ENCODE measurements at places on chromosomes 1 and 21.

- peak; percentile 96 for DNase-seq
These were observed 107.5 kb downstream of the GDAP2 start for GRCh38 chr1:117821774-117822482.

- no peak for DNase-seq
These were observed 250.0 kb downstream of the SPATA17 start for GRCh38 chr1:217881131-217881543.

- DNase-seq, result no peak
These were observed 585.3 kb downstream of the PTPRU start for GRCh38 chr1:29821605-29822004.

- peak; percentile 85 for DNase-seq
These were observed 565 bp downstream of the WLS start for GRCh38 chr1:68231627-68232288.

DNA sequence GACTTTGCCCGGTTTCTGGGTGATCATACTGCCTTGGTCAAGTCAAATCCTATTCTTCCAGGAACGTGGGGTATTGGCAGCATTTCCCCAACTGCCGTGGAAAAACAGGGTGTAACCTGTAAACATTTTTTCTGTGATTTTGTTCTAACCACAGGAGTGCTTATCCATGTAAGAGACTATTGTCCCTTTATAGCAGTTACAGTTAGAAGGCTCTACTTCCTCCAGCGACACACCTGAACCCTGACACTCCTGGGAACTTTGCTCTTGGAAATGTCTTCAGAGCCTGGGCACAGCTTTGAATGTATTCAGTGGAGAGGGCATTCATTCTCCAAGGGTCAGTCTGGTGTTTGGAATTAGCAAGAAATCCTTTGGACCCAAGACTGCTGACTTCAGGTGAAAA, 26.4 kb upstream of the ARHGEF10L start:
- no peak for DNase-seq

DNA sequence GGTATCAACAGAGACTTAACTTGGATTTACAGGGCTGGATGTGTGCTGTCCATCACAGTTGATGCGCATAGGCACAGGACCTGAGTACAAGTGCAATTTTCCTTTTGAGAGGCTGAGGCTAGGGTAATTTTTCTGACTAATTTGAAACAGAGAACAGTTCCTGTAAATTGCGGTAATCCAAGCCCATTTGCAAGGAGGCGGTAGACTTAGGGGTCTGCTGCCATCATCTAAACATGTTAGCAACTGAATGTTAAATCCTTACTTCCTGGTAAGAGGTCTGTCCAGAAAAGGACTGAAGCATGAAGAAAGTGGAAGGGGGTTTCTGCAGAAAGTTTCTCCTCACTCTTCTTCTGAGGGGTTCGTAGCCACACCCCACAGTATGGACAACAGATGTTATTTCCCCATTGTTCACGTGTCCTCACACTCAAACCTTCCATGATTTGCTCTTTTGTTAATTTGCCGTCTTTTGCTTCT, 23.7 kb upstream of the C1orf198 start:
- DNase-seq, result no peak

DNA sequence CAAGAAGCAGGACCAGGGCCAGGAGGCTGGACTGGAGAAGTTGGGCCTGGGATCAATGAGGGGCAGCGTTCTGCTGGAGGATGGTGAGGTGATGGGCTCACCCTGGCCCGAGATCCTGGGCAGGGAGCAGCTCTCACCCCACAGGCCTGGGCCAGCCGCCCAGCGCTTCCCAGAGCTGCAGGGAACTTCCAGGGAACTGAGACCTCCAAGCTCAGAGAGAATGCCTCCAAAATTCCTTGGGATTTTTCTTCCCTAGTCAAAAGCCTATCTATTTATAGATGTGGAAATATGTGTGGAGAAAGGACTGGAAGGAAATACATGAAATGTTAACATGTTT, 121.2 kb downstream of the SPSB1 start:
- DNase-seq, result no peak

DNA sequence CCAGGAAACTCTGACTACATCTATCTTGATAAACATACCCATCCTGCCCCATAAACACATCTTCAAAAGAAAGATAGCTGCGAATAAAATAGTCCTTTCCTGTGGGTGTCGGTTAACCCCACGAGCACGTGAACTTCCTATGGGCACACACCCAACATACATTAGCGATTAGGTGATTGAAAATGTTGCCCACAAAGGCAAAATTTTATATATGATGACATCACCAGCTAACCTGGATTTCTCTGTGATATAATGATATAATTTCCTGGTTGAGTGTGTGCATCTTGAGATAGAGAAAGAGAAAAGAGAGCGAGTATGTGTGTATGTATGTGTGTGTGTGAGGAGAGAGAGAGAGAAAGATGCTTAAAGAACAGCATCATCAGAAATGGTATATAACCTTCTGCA, 296.1 kb downstream of the PTPRC start:
- DNase-seq, result peak; percentile 56

- no peak for DNase-seq
These were observed 150.3 kb downstream of the NUF2 start for GRCh38 chr1:163471779-163472650.

- DNase-seq, result peak; percentile 83
These were observed 224.0 kb downstream of the KAZN start for GRCh38 chr1:14822493-14822892.

DNA sequence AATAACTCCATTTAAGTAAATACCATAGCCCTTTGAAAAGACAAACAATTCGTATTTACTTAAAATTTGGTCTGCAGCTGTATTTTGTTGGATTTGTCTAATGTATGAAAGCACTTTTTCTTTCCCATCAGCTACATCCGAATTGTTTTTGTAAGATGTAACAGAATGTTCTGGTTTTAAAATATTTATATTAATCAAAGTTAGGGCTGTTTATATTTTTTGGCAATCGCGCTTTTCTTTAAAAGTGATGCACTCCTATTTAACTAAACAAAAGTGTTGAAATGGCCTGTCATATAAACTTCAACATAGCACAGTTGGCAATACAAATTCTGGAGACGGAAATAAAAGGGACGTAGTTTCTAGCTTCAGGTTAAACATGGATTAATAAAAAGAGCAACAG, 216.3 kb upstream of the ADGRL2 start:
- DNase-seq, result no peak

GRCh38 chr1:18411820-18412641, 68.7 kb upstream of the KLHDC7A start:
- DNase-seq, result no peak

GRCh38 chr1:208767816-208768215, 523.6 kb upstream of the PLXNA2 start:
- DNase-seq, result no peak

DNA sequence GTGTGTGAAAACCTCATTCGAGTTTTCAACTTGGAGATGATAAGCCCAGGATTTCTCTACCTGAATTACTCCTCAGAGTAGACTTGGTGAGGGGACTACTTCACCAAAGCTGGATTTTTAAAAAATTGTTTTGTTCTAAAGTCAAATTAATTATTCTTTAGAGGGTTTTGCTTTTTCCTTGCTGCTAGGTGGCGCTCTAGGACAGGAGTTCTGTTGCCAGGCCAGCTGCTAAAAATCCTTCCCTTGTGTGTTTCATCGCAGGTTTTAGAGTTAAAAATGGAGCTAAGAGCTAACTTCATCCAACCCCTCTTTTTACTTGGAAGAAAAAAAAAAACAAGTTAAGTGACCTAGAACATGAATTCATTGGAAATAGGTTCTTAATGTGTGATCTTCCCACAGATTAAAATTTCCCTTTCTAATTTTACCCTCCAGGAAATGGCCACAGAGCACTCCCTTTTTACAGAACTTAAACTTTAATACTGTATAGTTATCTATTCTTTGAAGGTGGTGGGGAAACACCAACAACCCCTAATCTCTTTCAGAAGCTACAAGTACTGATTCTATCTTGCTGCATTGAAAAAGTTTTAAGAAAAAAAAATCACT, 36.7 kb upstream of the FAM163A start:
- peak; percentile 60 for DNase-seq

All from M059J (cell line).